ENCODE measurements at places on chromosomes 3 and 15.
A peak's percentile ranks its signal among the peaks of the same experiment; 100 is the strongest.

DNA sequence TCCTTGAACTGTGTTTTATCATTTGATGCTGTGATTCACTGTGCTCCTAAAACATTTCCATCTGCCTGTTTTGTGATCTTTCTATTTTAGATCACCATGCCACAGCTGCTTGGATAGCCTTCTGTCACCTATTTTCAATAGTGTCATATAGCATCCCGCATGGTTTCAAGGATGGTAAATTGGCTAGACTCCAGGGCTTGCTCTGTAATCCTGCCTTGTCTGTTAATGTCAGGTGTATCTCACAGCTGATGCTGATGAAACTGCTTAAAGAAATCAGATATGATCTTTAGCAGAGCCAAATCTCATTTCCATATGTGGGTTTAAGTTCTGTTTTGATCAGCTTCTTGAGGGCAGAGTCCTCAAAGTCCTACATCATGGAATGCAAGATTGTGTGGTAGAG is 182.2 kb downstream of the UBE2E2 start:
- no peak for DNase-seq

GRCh38 chr3:48561045-48561736 is 2.4 kb downstream of the UCN2 start:
- DNase-seq, result peak; percentile 14

DNA sequence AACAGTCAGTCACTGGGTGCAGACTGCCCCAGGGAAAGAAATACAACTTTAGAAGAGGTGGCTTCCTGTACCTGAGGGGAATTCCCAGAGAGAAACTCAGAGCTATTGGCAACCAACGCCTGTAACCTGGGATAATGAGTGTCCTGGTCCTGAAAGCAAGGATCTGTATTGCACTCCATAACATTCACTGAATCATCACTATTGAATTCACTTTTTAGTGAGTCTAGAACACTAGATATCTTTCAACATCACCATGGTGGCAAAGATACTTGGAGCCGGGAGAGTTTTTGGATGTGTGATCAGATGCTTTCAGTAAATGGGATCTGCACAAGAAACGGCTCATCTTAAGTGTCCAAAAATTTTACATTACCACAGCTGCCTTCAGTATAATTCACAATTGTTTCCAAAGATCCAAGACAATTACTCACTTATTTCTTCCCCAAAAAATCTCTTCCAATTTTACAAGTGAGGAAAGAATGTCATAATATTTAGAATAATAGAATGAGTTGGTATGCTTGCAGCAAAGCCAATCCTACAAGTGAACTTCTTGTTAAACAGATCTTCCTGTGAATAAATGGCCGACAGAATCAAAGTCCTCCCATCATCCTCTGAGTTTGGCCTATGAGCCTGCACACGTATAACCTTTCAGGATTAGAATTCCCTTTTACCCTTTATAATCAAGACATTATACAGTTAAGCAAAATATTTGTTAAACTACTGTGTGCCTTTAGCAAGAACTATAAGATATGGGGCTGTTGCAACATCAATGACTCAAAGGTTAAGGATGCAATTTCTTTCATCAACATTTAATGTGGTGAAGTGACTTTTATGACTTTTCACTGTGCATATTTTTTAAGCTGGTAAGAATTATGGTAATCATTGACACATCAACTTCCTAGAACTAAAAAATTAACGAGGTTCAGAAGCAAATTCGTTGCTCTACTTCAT is 243.3 kb upstream of the COL8A1 start:
- no peak for DNase-seq

DNA sequence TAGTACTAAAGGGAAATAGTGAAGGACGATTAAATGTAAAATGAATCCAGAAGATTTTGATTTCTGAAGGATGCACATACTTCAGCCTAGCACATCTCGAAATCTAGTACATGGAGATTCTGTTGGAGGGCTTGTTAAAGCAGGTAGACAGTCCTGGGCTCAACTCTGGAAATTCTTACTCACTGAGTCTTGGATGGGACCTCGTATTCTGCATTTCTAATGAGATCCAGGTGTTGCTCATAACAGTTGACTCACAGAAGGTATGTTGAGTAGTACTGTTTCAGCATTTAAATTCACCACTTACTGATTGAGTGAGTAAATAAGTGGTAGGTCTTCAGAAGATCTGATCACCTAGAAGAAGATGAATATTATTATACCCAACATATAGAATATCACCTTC is 623.4 kb upstream of the SGO1 start:
- no peak for DNase-seq

- DNase-seq, result no peak
Observed at GRCh38 chr3:136753326-136753939, 1.3 kb upstream of the STAG1 start.

DNA sequence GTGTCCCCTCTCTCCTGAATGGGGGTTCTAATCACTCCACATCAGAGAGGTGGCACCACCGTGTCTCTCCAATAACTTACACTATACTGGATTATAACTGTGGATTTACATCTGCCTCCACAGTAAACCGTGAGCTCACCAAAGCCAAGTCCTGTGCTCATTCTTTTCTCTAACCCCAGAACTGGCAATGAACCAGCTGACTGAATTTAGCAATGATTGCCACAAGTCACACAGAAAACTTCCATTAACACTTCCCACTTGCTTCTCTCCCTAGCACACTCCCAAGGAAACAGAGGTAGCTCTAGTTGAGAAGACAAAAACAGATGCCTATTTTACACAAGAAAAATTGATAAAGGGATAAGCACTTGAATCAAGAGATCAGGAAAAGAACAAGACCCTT is 361.3 kb downstream of the ULK4 start:
- DNase-seq, result no peak

DNA sequence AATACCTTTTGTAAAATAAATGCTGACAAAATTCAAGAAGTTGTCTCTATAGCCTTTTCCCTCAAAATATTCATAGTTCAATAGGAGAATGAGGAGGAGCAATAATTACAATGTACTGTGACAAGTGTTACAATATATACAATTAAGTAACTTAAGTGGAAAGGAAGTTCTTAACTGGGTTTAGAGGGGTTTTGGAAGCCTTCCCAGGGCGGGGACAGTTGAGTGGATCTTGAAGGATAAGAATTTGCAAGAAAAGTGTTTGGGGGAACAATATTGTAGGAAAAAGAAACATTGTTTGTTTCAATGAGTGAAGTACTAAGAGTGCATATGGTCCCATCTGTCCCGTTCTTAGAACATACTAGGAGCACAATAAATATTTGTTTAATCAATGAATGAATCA is 165.2 kb upstream of the PLSCR5 start:
- DNase-seq, result no peak

DNA sequence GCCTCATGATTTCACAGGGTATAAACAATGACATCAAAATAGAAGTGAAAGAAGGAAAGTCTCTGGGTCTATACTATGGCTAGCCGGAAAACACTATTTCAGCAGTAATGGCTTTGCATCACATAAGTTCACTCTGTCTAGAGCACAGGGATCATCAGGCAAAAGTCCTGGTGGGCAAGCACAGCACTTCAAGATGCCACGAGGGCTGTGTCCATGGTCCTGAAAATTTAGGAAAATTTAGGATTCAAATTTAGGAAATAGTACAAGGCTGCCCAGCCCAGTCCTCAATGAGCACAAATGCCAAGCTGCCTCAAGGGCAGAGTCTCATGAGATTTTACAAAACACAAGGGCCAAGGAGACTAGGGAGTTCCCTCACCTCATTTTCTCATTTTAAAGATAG is 54.1 kb downstream of the RORA start:
- DNase-seq, result no peak

DNA sequence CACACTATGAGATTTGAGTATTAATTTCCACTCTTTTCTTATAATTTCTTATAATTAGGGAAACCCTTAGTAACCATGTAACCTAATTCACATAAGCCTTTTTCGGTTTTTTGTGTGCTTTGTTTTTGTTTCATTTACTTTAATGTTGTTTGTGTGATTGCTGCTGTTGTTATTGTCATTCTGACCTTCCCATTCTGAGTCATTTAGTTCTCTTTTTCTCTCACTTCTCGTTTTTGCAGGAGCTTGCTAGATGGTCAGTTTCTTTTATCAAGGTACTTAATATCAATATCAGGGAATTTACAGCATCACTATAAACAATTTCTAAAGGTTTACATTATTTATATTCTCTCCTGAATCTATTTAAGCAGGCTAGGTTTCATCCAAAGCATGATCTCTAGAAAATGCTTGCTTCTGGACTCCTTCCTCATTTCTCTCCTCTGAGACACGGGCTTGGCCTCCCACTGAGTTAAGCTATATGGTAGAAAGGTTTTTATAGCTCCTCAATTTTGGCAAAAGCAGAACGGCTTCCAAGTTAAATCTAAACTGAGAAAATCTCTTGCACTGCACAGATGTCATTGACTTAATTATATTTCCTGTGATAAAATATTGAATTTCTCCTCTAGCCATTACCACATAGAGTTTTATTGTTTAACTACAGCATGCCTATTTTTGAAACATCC is 534.2 kb downstream of the NSUN3 start:
- DNase-seq, result no peak

GRCh38 chr3:68088216-68088615 is 433.8 kb upstream of the SUCLG2 start:
- peak; percentile 45 for DNase-seq

DNA sequence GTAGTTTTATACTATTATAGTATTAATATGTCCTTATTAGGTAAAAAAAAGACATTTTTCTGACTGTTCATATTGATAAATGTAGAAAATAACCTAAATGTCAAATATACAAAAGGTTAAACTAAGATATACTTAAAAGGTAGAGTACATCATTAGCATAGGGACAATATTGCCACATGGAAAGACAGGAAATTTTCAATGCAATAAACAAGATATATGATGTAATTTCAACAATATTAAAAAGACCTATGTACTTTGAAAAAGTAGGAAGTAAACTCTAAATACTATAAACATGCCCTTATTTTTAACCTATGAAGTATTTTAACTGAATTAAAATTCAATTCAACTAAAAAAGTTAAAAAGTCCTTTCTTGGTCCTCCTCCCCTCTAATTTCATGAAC is 1.9 kb downstream of the SPG11 start:
- DNase-seq, result no peak

DNA sequence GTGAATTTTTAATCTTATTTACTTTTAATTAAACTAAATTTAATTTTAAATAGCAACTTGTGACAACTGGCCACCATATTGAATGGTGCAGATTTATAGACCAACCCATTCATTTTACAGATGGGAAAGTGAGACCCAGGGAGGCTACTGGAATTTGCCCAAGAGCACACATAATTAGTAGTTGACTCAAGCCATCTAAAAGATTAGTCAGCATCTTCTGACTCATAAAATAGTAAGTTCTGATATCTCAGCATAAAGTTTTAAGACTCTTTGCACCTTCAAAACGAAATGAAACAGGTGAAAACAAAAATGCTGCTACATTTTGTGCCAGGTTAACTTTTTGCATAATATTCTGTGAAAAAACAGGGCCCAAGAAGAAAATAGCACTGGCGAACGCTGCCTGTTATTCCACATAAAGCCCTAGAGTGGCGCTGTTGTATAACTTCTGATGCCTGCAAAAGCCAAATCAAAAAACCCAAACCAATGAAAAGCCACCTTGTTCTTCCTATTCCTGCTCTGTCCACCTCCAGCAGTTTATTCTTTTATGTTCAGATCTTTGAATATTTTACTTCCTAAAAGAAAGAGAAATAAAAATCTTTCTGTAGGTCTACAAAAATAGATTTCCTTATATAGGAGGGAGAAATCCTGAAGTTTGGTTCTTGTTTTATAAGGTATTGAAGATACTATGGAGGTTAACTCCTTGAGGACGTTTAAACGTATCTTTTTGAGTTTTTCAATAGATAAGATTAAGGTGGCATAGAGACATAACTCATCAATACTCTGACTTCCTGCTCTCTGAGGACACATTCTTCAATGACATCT is 62.8 kb downstream of the OTOL1 start:
- DNase-seq, result peak; percentile 9

DNA sequence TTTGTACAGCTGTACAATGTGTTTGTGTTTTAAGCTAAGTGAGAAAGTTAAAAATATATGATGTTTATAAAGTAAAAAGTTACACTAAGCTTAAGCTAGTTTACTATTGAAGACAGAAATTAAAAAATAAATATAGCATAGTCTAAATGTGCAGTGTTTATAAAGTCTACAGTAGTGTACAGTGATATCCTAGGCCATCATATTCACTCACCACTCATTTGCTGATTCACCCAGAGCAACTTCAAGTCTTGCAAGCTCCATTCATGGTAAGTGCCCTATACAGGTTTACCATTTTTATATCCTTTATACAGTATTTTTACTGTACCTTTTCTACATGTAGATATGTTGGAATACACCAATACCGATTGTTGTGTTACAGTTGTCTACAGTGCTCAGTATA is 553.2 kb upstream of the TBL1XR1 start:
- no peak for DNase-seq

- peak; percentile 26 for DNase-seq
Observed at GRCh38 chr3:171462224-171462623, 2.0 kb upstream of the TNIK start.

- DNase-seq, result no peak
Observed at GRCh38 chr3:4398120-4398940, 68.7 kb downstream of the SUMF1 start.

DNA sequence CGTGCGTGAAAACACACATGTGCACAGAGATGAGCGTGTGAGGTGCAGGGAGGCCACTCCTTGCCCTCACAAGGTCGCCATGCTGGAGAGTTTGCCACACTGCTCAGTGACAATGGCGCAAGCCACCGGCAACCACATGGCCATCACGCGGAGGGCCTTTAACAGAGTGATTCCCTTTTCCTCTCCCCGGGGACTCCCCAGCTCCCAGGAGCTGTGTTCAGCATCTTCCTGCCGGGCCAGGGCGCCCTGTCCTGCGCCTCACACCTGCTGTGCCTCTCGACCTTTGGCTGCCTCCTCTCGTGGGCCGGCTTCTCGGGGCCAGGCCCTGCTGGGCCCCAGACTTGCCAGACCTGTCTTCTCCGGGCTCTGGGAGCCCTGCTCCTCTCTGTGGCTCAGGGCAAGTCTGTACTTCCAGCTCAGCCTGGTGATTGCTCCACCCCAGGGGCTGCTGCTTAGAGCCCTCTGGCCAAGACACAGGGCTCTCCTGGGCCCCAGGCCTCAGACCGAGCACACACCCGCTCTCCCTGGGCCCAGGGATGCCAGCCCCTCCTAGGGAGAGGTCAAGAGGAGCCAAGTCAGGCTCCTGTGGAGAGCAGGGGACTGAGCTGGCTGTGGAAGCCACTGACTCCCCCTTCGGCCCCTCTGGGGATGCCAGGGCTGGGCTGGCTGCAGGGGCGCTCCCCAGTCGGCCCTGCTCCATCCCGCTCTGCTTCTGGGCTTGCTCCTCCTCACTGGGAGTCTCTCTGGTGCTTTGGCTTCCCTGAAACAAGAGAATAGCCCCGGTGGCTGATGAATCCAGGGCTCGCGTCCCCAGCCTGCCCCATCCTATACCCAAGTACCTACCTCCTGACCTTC is 5.6 kb downstream of the CCDC9B start:
- no peak for DNase-seq

- DNase-seq, result peak; percentile 28
Observed at GRCh38 chr15:92839696-92840095, 60.4 kb upstream of the CHD2 start.

All from activated CD4-positive, alpha-beta T cell treated with anti-CD3 and anti-CD28 coated beads for 48 hours (primary cell).